Activated T-cell treated with anti-CD3 and anti-CD28 coated beads for 1 hour (primary cell): ENCODE measurements at places on chromosomes 5 and 9.

DNA sequence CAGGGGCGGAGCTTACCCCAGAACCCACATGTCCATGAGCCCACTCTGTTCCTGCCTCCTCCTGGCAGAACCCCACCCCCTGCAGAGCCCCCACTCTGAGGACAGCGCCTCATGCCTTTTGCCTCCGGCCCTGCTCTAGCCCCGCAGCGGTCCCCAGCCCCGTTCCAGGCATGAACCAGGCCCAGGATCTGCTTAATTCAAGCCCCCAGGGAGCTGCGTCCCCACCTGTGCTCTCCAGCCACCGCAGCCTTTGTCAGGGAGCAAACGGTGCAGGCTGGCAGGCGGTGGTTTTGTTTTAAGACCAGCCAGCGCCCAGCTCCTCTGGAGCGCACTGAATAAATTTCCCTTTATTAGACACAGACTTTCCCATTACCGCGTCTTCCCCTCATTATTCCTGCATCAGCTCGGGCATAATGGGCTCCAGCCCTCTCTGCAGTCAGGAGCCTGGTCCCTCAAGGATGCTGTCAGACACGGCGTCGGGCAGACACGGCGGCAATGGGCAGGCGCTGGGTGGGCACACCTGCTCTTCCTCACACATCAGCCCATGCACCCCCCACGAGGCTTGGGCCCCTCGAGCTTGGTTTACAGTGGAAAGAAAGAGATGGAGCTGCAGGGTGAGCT is 137.6 kb downstream of the OLFM1 start:
- DNase-seq = no peak

DNA sequence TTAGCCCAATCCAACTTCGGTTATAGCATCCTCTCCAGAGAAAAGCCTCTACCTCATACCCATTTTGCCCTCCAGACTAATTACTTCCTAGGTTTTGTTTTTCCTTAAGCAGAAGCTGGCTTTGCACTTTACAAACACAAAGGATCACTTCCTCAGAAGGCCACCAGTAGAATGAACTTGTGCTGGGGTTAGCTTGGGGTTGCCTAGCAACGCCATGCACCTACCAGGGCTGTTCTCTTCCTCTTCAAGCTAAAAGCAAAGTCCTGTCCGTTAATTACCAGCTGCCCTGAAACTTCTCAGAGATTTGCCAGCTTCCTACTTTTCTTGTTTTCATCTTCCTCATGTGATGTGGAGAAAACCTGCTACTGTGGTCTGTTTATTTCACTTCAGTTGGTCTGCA is 132.0 kb upstream of the WWC1 start:
- no peak for DNase-seq

DNA sequence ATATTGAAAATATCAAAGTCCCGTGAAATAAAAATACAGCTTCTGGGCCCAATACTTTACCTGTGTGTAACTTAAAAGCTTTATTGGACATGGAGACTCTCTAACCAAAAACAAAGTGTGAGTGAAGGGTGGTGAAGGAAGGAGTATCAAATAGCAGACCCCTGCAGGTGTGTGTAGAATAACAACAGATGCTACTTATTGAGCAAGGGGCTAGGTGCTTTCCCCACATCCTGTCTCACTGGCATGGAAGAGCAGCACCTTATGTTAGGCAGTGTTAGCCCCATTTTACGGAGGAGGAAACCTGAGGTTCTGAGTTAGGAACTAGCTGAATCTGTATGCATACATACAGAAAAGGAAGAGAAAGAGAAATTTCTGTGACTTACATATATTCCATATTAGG is 21.8 kb downstream of the SLIT3 start:
- DNase-seq = no peak

DNA sequence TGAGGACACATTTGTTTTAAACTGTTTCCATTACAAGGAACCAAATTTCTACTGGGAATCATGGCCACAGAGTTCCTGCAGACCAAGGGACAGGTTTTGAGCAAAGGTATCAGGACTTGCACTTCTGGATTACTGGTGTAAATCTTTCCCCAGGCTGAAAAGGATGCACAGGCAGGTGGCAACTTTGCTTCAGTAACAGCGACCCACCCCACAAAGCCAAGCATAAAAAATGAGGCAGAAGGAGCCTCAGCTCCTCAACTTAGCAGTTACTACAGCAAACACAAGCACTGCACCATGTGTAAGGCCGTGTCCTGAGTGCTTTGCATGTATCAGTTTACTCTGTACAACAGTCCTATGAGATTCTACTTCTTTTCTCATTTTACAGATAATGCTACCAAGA is 251.9 kb downstream of the EBF1 start:
- DNase-seq = no peak

DNA sequence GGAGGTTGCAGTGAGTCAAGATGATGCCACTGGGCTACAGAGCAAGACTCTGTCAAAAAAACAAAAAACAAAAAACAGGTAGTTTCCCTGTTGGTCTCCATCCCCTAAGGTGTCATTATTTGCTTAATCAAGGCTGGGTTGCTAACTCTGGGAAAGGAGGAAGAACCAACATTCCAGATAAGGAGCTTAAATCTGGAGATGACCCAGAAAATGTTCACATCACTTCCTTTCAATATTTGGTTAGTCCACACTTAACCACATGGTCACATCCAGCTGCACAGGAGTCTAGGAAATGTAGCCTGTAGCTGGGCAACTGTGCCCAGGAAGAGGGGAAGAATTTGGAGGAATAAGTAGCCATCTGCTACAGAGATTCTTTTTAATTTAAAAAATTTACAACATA is 25.9 kb upstream of the MEGF9 start:
- DNase-seq = no peak

GRCh38 chr5:123700624-123701287 is 188.8 kb downstream of the CSNK1G3 start:
- no peak for DNase-seq

- no peak for DNase-seq
Observed at GRCh38 chr9:6944093-6944551, 186.3 kb downstream of the KDM4C start.

GRCh38 chr9:136773386-136774044 is 9.2 kb upstream of the LCN15 start:
- DNase-seq = no peak

- DNase-seq = no peak
Observed at GRCh38 chr9:93814077-93814956, 140.8 kb downstream of the BARX1 start.
